IMR-90 (cell line): ENCODE measurements at places on chromosomes 13 and 19. TPM values are rescaled to one million over a fixed set of nuclear protein-coding genes. Genes with fewer than 3 reads are reported as not detected.

GRCh38 chr19:13162724-13163608, 12.8 kb downstream of the IER2 start:
- DNase-seq, result peak; percentile 97

The CBY2 gene
- not detected in 2 replicates for total RNA-seq

DNA sequence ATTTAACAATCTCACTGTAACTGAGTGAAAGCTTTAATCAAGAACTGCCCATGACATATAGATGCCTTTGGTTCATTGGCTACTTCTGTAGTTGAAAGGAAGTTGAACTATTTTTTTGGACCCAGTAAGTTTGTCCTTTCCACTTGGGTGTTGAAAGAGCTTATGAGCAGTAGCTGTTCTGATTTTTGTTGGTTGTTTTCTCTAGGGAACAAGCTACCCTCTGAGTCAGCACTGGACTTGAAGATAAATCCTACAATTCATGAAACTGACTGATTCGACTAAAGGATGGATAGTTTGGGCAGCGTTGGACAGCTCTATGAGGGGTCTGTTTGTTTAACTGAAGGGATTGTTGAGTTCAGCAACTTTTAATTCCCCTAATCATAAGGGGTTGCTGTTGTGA, 101.0 kb downstream of the PAN3 start:
- peak; percentile 4 for DNase-seq

The GAS6 gene
- 212 and 220 TPM in 2 replicates for total RNA-seq

The VSIG10L gene
- total RNA-seq, result under 0.01 and 0.18 TPM in 2 replicates

GRCh38 chr19:44576843-44577565, 36.4 kb upstream of the IGSF23 start:
- DNase-seq, result peak; percentile 20

The MCEMP1 gene
- not detected in 2 replicates for total RNA-seq

The TMEM86B gene
- 0.18 and 0.28 TPM in 2 replicates for total RNA-seq

GRCh38 chr19:3821857-3822364, 35.7 kb upstream of the MATK start:
- peak; percentile 10 for DNase-seq

DNA sequence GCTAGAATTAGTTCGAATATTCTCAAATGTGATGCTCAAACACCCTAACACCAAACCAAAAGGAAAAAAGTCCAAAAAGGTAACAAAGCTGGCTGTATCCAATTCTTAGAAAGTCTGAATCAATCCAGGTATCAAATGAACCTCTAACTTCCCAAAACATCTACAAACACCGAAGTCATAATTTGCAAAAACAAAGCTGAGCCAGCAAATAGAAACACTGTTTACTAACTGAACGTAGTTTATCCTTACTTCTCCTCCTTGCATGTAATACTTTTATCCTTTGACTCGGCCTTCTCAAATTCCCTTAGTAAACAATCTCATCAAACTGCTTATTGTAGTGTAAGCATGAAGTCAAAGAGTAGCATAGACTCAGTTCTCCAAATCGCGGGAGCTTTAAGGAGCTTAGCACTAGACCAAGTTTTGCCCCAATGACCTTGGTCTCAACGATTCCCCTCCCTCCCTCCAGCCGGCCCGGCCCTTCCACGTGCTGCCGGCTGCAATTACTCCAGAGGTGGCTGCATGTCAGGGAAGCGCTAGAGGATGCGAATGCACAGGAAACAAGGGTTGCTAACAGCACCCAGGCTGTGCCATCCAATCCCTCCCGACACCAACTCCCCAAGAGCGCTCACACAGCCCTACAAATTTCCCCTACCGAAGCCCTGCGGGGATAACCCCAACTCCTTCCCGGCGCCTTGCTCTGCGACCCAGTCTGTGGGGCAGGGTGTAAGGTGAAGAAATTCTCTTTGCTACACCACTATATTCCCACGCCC, 693 bp downstream of the XPO4 start:
- peak; percentile 13 for DNase-seq

DNA sequence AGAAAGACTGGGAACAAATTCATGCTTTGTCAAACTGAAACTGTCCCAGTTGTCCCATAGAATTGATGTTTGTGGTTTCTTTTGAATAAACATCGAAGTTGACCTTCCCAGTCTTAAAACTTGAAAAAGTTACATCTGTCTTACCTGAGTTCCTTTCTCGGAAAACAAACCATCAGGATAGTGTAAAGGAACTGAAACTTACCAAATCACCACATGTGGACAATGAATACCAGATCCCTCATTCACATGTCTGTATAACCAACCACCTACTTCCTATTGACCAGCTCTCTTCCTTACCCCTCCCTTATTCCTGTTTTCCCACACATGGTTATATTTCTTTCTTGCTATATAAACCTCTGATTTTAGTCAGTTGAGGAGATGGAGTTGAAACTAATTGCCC, 791.7 kb upstream of the PCDH20 start:
- DNase-seq, result no peak
